Retina (tissue), 1 donor: ENCODE measurements at places on chromosomes 12 and 14.
A peak's percentile ranks its signal among the peaks of the same experiment; 100 is the strongest.

DNA sequence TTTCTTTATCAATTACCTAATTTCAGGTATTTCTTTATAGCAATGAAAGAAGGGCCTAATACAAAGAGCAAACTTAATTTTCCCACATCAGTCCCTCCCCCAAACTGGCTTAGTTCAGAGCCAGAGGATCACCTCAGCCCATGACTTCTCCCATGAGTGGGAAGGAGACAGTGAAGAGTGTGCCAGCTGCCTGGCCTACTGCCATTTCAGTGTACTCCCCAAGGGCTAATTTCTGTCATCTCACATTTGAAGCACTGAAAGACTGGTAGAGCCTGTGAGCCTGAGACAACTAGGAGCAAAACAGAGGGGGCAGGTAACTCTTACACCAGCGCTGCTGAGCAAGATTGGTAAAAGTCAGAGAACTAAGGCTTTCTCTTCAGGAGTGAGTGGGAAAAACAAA lies 29.1 kb upstream of the ADAM20 start:
- peak; percentile 25 for DNase-seq

DNA sequence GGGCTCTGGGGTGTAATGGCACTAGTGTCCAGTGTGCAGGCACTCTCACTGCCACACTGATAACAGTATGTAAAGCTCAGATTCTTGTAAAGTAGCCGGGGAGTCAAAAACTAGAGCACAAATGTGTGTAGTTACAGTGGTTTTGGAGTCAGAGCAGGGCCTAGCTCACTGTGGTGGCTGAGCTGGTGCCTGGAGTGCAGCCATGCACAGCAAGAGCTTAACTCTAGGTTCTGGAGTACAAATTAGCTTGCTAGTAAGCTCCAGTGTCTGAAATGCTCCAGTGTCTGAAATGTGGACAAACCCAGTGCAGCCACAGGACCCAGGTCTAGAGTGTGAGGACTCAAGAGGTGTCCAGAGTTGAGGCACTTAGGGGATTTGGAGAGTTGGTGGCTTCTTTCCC lies 149.2 kb downstream of the MSRB3 start:
- DNase-seq = no peak

- no peak for DNase-seq
Measured at GRCh38 chr12:57097554-57097835, 8.6 kb downstream of the NAB2 start.

DNA sequence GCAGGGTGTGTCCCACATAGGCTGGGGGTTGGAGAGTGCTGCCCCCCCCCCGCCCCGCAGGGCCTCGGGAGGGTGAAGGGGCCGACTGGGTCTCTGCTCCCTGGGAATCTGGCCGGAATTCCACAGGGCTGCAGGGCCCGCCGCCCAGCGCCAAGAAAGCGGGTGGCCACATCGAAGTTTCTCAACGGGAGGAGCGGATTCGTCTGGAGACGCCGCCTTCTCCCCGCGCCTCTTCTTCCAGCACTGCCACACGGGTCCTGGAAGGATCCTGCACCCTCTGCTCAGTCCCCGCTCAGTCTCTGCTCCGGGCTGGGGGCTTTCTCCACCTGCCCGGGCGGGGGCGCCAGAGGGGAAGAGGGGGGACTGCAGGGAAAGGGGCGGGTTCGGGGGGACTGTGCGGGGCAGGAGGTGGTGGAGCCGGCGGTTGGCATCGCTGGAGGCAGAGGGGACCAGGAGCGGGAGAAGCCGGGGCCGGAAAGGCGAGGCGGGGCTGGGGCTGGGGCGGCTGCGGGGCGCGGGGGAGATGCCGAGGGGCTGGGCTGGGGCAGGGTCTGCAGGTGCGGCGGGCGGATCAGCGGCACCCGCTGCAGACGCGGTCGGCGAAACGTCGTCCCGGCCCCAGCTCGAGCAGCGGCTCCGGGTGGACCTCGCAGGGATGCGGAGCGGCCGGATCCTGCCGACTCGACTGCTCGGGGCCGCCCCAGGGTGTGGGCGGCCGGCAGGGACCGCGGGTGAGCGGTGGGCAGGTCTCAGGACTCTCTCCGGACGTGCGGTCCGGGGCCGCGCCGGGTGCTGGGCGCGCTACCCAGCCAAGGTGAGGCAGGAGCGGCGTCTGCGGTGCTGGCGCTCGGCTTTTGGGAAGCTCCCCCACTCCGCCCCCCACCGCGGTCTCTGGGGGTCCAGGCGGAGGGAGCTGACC lies 811.4 kb upstream of the TMEM132C start:
- DNase-seq = no peak

DNA sequence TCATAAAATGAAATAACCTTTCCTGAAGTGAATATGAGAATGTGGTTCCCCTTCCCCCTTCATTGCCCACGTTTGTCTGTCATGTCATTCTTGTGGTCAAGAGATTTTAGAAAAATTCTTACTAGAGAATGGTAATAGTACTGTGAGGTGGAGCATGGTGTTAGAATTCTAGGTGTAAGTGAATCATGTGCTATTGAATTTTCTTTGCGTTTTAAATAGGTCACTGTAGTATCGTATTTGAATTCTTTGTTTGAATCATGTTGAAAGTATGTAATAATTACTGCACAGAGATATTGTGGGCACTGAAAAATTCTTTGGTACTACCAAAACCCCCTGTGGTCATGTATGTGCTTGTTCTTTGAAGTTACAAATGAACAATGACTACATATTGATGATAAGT lies 49.9 kb downstream of the FUT8 start:
- DNase-seq = no peak

DNA sequence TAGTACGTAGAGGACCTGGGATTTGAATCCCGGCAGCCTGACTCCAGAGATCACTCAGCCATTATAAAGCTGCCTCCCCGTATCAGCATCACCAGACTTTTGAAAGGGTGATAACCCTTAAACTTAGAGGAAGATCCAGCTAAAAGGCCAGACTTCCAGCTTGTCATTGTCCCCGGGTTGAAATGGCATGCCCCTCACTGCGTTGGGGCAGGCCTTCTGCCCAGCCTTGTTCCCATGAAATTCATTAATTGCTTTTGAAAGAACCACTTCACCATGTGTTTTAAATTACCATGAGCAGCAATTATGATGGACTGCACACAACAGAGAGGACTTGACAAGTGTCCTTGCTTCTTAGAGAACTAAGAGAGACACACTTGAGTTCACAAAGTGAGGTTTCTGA lies 269.6 kb upstream of the CRY1 start:
- DNase-seq = peak; percentile 78

DNA sequence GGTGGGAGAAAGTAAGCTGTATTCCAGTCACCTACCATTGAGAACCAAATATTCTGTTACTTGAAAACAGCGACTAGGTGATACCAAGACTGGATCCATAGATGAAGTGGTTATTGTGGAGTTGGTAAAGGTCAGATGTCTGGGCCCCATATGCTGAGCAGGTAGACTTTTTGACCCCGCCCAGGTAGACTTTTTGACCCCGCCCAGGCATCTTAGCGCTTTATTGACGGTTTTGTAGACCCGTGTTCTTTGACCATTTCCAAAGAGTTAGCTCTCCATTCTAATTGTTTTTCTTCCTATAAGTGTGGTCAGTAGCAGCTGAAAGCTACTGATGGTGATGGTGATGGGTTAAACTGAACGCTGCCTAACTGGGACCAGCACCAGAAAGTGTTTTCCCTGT lies 61.6 kb downstream of the SLC8A3 start:
- no peak for DNase-seq

DNA sequence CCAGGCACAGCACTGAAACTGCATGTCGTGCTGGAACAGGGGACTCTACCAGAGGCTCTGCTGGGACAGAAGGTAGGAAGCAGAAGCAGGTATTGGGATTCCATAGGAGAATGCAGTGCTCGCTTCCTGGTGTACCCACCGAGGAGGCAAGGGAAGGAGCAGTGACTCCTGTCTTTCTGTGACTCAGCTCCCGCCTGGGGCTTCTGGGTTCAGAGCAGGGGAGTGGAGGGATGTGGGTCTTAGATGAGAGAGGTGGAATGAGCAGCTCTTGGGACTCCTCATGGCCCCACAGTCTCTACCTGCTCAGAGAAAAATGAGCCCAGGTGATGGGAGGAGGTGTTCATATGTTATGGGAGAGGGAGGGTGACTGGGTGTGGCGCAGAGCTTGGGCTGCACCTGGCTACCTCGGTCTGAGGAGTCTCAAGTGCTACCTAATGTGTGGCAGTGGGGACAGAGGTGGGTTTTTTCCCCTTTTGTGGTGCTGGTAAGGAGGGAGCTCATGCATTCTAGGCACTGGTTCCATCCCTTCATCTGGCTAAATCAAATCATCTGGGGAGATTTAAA lies 26.3 kb downstream of the WNT5B start:
- no peak for DNase-seq

GRCh38 chr12:53223389-53224060 lies 8.5 kb downstream of the RARG start:
- DNase-seq = no peak

DNA sequence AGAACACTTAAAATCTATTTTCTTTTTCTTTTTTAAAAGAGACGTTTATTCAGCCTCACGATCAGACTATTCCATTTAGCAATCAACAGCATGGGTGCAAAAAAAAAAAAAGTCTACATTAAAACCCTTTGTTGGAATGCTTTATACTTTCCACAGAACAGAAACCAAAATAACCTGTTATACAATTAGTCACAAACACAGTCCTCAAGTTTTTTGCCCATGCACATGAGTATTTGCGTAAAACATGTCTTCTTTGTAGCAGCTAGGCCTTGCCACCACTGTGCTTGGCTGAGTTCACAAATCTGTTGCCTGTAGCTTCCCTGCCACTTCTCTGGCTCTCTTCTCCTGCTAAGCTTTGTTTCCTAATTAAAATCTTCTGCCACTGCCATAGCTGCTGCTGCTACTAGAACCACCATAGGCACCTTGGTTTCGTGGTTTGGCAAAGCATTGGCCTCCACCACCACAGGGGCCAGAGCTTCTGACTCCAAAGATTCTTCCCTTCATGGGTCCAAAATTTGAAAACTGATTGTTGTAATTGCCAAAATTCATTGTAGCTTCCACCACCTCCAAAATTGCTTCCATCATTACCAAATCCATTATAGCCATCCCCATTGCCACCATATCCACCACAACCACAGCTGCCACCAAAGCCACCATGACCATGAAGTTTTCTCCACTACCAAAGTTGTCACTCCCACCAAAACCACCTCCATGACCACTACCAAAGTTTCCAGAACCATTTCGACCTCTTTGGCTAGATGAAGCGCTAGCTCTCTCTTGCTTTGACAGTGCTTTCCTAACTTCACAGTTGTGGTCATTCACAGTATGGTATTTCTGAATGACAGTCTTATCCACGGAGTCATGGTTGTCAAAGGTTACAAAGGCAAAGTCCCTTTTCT lies 38.1 kb downstream of the KLRG1 start:
- no peak for DNase-seq

- DNase-seq = no peak
Measured at GRCh38 chr12:16112130-16112529, 165.4 kb downstream of the SLC15A5 start.

DNA sequence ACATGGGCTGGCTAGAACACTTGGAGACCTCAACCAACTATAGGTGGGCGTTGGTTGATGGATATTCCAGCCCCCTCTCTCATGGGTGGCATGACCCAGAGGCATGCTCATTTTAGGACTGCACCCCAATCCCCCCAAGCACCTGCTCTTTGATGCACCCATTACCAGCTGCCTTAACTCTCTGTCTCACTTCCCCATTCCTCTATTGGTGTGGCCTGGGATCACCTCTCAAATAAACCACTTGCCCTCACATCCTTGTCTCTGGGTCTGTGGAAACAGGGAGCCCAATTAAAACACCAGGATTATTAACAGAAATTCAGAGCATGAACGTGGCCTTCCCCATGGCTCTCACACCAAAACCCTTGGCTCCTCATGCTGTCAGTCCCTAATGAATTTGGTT lies 202.3 kb upstream of the NOS1 start:
- DNase-seq = no peak

DNA sequence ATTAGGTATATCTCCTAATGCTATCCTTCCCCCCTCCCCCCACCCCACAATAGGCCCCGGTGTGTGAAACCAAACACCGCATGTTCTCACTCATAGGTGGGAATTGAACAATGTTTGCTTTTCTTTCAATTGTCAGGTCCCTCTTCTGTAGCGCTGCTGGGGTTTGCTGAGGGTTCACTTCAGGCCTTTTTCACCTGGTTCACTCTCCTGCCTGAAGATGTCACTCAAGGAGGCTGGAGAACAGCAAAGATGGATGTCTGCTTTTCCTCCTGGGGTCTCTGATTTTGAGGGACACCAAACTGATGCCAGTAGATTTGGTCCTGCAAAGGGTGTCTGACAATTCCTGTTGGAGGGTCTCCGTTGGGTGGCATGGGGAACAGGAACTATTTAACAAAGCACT lies 35.8 kb downstream of the KLRK1 start:
- no peak for DNase-seq

- peak; percentile 62 for DNase-seq
Measured at GRCh38 chr12:125458552-125459268, 393.5 kb downstream of the AACS start.

GRCh38 chr14:53048631-53049030 lies 97.8 kb upstream of the FERMT2 start:
- DNase-seq = no peak

DNA sequence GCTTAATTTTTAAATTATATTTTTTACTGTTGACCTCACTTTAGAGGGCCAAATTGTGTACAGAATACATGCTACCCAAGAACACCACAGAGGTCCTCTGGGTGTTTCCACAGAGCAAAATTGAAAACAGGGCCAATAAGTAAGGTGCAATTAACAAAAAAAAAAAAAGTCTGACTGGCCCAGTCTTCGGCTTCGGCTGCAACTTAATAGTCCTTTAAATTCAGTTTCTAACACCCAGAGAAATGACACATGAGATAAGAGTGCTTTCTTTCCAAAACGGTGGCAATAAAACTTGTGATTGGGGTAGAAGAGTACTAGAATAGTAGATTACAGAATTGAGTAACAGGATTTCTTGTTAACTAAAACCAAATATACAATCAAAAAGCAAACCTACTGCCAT lies 81.3 kb downstream of the MED13L start:
- no peak for DNase-seq

GRCh38 chr14:22547948-22548750 lies 40.9 kb downstream of the DAD1 start:
- no peak for DNase-seq

GRCh38 chr12:39798977-39799376 lies 179.4 kb upstream of the ABCD2 start:
- no peak for DNase-seq

- DNase-seq = no peak
Measured at GRCh38 chr12:4118017-4118510, 155.5 kb upstream of the CCND2 start.

DNA sequence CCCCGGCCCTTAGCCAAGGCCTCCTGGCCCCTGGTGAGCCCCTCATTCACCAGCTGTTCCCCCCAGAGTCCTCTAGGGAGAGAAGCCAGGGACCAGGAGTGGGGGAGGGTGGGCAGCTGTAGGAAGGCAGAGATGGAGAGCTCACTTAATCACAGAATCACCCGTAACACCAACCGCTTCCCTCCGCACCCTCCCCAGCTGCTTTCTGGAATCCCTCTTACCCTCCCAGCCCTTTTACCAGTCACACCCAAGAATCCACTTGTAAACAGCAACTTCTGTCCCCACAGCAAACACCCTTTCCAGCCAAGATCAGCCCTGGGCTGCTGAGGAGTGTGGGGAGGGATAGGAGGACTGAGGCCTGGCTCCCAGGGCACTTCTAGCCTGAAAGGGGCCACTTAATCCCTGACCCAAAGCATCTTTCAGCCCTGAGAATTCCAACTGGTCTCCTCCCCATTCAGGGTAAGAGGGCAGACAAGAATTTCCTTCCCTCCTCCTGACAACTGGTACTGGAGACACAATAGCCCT lies 18.8 kb downstream of the NCKAP5L start:
- DNase-seq = peak; percentile 73

GRCh38 chr12:121611306-121611705 lies 15.0 kb upstream of the ORAI1 start:
- no peak for DNase-seq
